Activated T-helper 1 cell treated with anti-CD3 and anti-CD28 coated beads, Interleukin-12 subunit alpha, Interleukin-12 subunit beta, Interleukin-2, Interleukin-4 antibody, amounts not matched to agents 30 ng/mL and 10 ng/mL and 1 ng/mL, durations not matched to agents 14 hours and 24 hours and 36 hours (primary cell): ENCODE measurements at places on chromosomes 4 and X. TPM values are rescaled to one million over a fixed set of nuclear protein-coding genes. Genes with fewer than 3 reads are reported as not detected.

Gene PARM1
- total RNA-seq: not detected in 2 replicates

Gene ARMCX4
- 3.3 and 4.8 TPM in 2 replicates for total RNA-seq

Gene BMP3
- total RNA-seq: not detected in 2 replicates

Gene MAGEA10
- total RNA-seq: not detected in 2 replicates

Gene MAGEC1
- total RNA-seq: not detected in 2 replicates

Gene CSAG3
- 0.73 and 0.78 TPM in 2 replicates for total RNA-seq

Gene SNCA
- total RNA-seq: 0.18 and 1.1 TPM in 2 replicates

DNA sequence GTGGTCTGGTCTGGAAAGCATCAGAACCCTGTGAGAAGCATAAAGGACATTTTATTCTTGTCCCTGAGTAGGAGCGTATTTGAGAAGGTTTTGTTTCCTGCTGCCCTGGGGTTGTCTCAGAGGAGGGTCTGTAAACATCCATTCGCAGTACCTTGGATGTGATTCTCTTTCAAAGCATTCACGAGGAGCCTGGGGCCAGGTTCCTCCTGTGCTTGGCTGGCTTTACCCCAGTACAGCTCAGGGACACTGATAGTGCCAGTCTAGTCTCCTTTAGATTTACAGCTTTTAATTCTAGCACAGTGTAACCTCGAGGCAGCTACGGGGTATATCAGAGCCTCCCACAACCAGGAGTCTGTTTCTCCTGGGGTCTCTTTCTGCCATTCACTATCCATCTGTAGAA, 2.7 kb downstream of the CLRN2 start:
- no peak for DNase-seq
- peaks cover 4% of the 10 kb centered on the region for H3K4me1 ChIP-seq
- peaks cover 26% of the 10 kb centered on the region for H3K27me3 ChIP-seq
- H3K4me3 ChIP-seq: no peak overlapping the region

- no peak overlapping the region for H3K4me3 ChIP-seq
- no peak overlapping the region for H3K27ac ChIP-seq
- H3K27me3 ChIP-seq: peaks cover 3% of the 10 kb centered on the region
- H3K4me1 ChIP-seq: peaks cover 16% of the 10 kb centered on the region
These were observed 42.2 kb downstream of the CRLF2 start for GRCh38 chrX:1170243-1170642.

DNA sequence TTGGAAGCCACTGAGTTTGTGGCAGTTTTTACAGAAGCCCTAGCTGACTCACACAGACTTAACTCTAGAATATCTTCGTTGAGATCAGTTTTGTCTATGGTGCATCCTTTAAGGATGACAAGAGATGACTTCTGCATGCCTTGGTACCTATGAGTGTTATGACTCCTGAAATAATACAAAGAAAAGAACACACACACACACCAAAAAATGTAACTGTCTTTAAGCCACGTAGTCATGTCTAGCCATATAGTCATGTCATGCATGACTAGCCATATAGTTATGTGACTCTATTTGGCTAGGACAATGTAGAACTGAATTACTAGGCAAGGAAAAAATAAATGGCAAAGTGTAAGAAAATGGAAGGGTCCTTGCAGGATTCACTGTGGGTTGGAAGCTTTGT, 447.8 kb downstream of the NLGN4X start:
- H3K27me3 ChIP-seq: no peaks in the 10 kb centered on the region
- H3K36me3 ChIP-seq: no peaks in the 10 kb centered on the region

- no peak overlapping the region for H3K4me3 ChIP-seq
- H3K27ac ChIP-seq: no peak overlapping the region
- no peaks in the 10 kb centered on the region for H3K4me1 ChIP-seq
- no peak for DNase-seq
- no peaks in the 10 kb centered on the region for H3K36me3 ChIP-seq
These were observed 19.0 kb upstream of the PAGE4 start for GRCh38 chrX:49809891-49810632.

DNA sequence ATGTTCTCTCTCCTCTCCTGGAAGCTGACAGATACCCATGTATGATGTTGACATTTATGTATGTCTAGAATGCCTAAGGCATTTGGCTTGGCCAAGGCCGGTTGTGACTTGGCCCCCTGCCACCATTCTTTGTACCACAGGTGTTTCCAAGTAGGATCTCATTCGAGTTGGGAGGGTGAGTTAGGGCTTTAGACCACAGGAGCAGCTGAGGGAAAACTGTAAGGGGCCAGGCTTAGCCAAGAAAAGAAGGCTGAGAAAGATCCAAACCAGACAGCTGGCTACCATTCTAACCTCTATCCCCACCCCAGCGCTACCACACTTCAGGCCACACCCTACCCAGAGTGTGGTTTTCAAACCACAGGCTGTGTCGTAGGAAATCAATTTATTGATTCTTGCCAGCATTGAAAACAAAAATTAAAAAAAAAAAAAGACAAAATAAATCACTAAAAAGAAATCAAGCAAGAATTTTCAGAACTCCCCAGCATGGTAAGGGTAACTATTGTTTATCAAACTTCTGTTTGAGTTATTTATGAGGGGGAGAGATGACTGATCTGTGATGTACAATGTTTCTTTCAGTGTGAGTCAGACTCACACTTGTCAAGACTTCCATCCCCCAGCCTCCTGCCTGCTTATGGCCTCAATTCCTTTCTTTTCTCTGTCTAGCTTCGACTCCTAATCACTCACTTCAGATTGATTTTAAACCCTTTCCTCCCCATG, 9.9 kb downstream of the TMSB4X start:
- H3K27me3 ChIP-seq: no peaks in the 10 kb centered on the region
- H3K27ac ChIP-seq: peak overlapping the region; percentile 93
- peak overlapping the region; percentile 45 for H3K4me3 ChIP-seq
- peak; percentile 59 for DNase-seq
- H3K4me1 ChIP-seq: peaks cover 65% of the 10 kb centered on the region

GRCh38 chrX:119093991-119094735, 21.4 kb downstream of the CT47C1 start:
- H3K4me3 ChIP-seq: no peak overlapping the region
- H3K4me1 ChIP-seq: no peaks in the 10 kb centered on the region
- DNase-seq: no peak
- H3K27ac ChIP-seq: no peak overlapping the region
- peaks cover 1% of the 10 kb centered on the region for H3K27me3 ChIP-seq
- no peaks in the 10 kb centered on the region for H3K36me3 ChIP-seq

DNA sequence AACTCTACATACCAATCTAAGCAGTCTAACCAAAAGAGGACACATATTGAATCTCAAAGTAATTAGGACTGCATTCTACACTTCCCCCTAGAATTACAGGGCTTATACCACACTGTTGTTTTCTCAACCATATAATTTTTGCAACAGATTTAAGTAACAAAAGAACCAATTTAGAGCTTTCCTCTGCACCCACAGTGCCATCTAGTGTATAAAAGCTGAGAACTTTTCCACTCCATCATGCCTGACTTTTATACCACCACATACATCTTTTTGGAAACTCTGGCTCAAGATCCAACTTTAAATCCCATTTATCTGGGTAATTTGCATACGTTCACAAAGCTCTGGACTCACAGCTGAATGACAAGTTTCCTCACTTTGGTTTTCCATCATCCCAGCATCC, 99.5 kb downstream of the EFHC2 start:
- H3K4me1 ChIP-seq: peaks cover 18% of the 10 kb centered on the region
- peaks cover 2% of the 10 kb centered on the region for H3K27me3 ChIP-seq
- H3K27ac ChIP-seq: no peak overlapping the region

DNA sequence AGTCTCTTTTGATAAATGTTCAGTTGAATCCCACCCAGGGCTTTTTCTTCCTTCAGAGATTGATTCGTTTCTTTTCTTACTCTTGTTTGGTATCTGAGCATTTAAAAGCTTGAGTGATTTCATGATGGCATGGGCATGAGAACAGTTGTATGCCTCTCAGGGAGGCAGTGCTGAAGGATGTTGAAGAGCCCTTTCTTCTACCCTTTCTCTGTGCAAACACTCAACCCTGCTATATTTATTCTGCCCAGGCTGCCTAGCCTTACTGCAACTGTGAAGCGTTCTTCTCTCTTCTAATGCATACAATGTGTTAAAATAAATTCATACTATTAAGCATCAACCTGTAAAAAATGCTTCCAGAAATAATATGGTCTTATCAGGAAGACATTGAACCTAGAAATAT, 367.6 kb upstream of the LCORL start:
- no peak for DNase-seq
- no peaks in the 10 kb centered on the region for H3K4me1 ChIP-seq
- no peaks in the 10 kb centered on the region for H3K36me3 ChIP-seq
- no peak overlapping the region for H3K27ac ChIP-seq
- H3K4me3 ChIP-seq: no peak overlapping the region
- H3K27me3 ChIP-seq: peaks cover 2% of the 10 kb centered on the region

DNA sequence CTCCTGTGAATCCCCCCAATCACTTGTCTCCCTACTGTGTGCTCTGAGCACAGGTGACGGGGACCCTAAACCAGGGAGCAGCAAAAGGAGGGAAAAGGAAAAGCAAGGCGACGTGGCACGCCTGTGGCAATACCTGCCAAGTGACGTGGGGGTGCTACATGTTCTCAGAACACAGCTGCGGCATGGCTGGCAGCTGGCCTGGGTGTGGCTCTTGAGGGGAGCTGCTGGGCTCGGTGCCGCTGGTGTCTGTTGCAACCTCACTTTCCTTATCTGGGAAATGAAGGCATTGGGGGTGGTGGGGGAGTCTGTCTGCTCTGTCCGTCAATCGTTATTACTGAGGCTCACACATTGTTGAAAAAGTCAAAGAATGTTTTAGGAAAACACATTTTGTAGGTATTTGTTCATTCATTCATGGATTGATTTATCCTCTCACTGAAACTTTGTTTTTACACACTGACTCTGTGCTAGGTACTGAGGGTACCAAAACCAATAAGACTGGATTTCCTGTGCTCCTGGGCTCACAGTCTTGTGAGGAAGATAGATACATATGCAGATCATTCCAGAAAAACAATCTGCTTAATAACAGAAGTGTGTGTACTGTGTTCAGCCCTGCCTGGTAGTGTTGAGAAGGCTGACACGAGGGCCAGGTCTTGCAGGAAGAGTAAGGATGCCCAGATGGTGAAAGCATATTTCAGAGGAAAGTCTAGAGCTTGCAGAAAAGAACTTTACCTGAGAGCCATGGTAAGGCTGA, 217.6 kb downstream of the PTTG2 start:
- no peak for DNase-seq
- peaks cover 66% of the 10 kb centered on the region for H3K4me1 ChIP-seq
- H3K27ac ChIP-seq: peak overlapping the region; percentile 9
- peaks cover 15% of the 10 kb centered on the region for H3K27me3 ChIP-seq
- peak overlapping the region; percentile 70 for H3K4me3 ChIP-seq

- no peak overlapping the region for H3K27ac ChIP-seq
- H3K4me3 ChIP-seq: no peak overlapping the region
- no peaks in the 10 kb centered on the region for H3K27me3 ChIP-seq
- H3K4me1 ChIP-seq: no peaks in the 10 kb centered on the region
- no peak for DNase-seq
- no peaks in the 10 kb centered on the region for H3K36me3 ChIP-seq
These were observed 1028.3 kb downstream of the DMD start for GRCh38 chrX:32183066-32183465.

DNA sequence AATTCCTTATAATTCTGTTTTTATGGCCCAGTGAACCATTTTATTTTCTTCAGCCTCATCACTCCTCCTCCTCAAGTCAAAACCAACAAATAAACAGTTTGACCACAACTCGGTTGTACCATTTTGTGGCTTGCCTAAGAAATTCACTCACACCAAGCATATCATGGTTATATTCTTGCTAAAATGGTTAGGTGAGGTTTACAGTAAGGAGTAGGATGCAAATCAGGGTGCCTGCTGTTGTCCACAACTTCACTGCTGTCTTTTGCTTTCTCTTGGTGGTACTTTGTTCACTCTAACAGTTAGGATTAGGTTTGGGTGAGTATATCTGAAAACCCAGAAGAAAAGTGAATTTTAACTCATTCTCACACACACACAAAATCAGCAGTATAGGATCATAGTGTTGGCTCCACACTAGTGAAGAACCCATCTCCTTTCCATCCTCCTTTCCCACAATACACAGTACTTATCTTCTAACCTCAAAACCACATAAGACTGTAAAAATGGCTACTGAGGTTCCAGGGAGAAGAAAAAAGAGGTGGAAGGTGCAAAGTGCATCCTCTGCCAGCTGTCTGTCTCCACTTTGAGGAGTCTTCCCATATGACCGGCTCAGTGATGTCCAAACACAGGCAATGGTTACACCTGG, 368.8 kb downstream of the STPG2 start:
- no peak overlapping the region for H3K27ac ChIP-seq
- H3K36me3 ChIP-seq: no peaks in the 10 kb centered on the region
- no peaks in the 10 kb centered on the region for H3K27me3 ChIP-seq
- H3K4me1 ChIP-seq: no peaks in the 10 kb centered on the region

- no peaks in the 10 kb centered on the region for H3K4me1 ChIP-seq
These were observed 18.0 kb upstream of the MND1 start for GRCh38 chr4:153326513-153326912.

DNA sequence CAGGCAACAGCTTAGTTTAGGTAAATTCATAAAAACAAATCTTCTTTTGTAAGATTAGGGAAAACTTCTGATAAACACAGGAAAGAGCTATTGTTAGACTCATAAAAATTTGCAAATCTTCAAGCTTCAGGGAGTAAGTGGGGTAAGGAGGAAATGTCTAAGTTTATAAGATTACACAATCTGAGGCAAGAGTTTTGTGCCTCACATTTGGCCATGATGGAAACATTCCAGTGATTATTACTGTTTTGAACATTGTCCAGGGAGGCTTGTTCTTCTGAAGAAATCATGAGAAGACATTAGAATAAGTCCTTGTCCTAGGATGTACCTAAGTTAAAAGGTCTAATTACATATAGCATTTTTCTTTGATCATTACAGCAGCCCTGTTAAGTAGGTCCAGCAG, 72.8 kb downstream of the MAOB start:
- H3K4me3 ChIP-seq: no peak overlapping the region
- H3K27me3 ChIP-seq: peaks cover 2% of the 10 kb centered on the region
- H3K27ac ChIP-seq: no peak overlapping the region
- no peaks in the 10 kb centered on the region for H3K36me3 ChIP-seq

DNA sequence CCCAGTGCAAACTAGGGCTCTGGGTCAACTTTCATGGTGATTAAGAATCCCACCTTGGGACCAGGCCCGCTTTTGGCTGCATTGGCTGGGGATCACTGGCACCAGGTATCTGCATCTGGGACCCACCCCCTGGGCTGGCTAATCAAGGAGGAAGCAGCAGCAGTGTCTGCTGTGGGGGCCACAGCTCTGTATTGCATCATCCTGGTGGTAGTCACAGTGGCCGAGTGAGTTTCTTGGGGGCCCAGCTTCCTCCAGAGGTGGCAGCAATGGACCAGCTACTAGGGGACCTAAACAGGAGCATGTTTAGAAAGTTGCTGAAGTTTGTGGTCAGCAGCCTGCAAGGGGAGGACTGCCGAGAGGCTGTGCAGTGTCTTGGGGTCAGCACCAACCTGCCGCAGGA, 15.7 kb downstream of the LNX1 start:
- H3K27ac ChIP-seq: no peak overlapping the region
- no peaks in the 10 kb centered on the region for H3K27me3 ChIP-seq

DNA sequence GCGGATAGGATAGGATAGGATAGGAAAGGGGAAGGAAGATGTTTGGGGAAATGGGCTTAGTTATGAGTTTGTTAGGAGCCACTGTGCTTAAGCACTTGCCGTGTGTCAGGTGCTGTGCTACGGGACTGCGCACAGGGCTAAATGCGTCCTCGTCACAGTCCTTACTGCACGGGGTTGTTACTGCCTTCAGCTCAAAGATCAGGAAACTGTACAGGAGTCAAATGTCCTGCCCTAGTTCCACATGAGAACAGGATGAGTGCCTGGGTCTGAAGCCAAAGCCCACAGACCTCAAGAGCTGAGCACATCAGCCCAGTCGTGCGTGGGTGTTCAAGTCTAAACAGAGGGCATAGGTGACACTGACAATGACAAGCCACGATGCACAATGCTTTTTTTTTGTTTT, 15.0 kb downstream of the ACSL1 start:
- no peaks in the 10 kb centered on the region for H3K27me3 ChIP-seq
- no peak for DNase-seq
- peaks cover 59% of the 10 kb centered on the region for H3K4me1 ChIP-seq
